ENCODE measurements at places on chromosomes 3 and 15.

GRCh38 chr15:88348579-88349230, 92.2 kb upstream of the NTRK3 start:
- DNase-seq, result no peak

DNA sequence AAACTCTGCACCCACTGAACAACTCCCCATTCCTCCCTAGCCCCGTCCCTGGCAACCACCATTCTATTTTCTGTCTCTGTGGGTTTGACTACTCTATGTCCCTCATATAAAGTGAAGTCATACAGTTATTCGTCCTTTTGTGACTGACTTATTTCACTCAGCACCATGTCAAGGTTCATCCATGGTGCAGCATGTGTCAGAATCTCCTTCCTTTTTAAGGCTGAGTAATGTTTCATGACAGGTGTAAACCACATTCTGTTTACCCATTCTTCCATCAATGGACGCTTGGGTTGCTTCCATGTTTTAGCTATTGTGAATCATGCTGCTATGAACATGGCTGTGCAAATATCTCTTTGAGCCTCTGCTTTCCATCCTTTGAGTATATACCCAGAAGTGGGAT, 192.3 kb upstream of the NSMCE3 start:
- DNase-seq, result no peak

DNA sequence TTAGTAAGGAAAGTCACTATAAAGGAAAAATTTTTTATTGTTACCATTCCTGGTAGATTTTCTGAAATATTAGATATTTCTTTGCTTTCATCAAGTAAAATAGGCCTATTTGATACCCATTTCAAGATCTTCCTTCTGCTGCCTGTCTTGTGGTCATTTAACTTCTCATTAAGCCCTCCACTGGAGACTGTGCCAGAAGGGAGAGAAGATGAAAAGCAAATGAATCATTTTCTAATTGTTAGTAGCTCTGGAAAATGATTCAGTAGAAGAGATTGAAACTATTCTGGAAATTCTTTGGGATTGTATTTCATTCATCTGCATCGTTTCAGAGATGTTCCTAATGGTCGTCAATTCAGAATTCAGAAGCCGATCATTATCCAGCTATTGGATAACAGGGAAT, 3.2 kb downstream of the KCTD6 start:
- no peak for DNase-seq

DNA sequence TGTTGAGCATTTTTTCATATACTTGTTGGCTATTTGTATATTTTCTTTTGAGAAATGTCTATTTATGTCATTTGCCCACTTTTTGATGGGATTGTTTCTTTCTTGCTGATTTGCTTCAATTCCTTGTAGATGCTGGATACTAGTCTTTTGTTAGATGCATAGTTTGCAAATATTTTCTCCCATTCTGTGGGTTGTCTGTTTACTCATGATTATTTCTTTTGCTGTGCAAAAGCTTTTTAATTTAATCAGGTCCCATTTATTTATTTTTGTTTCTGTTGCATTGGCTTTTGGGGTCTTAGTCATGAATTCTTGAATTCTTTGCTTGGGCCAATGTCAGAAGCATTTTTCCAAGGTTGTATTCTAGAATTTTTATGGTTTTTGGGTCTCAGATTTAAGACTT, 251.7 kb downstream of the WNT5A start:
- no peak for DNase-seq

- DNase-seq, result no peak
Measured at GRCh38 chr3:152126260-152126659, 142.5 kb upstream of the MBNL1 start.

Measured in CD4-positive, alpha-beta T cell treated with Interleukin-10 for 1 hour (primary cell).